ENCODE measurements at places on chromosomes 12 and 14. TPM values are rescaled to one million over a fixed set of nuclear protein-coding genes. Genes with fewer than 3 reads are reported as not detected.
A peak's percentile ranks its signal among the peaks of the same experiment; 100 is the strongest.

DNA sequence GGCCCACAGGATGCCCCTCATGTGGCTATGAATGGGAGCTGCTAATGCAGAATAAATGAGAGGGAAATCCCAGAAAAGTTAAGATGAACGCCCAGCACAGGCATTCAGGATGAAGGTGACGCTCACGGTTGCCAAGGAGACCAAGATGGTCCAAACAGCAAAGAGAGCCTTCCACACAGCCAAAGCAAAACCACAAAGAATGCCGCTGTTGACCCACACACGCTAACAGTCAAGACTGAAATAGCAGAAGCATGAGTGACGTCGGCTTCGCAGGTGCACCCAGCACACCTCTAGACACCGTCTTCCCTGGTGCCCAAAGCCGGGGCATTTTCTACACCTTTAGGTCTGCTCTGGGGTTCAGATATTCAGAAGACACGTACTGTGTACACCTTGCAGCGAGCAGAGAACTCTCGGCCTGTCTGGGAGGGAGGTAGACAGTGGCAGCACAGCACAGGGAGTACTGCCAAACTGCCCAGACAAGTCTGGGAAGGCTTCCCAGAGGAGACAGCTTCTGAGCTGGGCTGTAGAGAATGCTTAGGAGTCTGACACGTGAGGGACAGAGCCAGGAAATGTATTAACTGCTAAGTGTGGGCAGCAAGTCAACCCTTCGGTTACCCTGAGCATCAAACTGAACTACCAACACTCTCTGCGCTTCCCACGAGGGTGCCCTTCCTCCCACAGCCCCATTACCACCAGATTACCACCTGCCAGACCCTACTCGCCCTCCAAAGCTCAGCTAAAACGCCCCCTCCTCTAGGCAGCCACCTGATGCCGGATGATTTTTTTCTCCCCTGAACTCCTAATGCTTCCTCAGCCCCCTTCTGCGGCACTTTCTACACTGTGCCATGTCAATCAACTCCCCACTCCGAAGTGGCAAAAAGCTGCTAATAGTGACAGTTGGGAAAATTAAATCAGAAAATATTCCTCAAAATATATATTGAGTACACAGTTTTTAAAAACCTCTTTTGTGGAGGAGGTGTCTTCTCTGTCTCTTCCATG, 50.1 kb downstream of the CCDC88C start:
- DNase-seq, result no peak

DNA sequence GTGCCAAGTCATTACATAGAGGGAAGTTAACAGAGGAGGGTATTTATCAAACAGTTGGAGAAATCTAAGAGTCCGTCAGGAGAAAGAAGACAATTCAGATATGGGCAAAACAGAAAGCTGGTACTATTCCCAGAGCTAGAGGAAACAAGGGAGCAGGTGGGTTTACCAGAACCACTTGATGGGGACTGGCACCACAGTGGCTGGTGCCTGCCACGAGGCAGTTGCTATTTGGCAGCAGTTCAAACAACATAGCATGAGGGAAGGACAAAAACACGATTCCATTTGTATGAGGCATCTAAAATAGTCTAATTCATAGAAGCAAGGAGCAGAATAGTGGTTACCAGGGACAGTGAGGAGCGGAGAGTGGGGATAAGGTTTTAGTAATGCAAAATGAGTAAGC, 24.6 kb upstream of the KLRD1 start:
- no peak for DNase-seq

GRCh38 chr14:22613106-22613695, 15.1 kb downstream of the ABHD4 start:
- DNase-seq, result no peak

GRCh38 chr12:22874151-22874550, 249.2 kb downstream of the ETNK1 start:
- no peak for DNase-seq

DNA sequence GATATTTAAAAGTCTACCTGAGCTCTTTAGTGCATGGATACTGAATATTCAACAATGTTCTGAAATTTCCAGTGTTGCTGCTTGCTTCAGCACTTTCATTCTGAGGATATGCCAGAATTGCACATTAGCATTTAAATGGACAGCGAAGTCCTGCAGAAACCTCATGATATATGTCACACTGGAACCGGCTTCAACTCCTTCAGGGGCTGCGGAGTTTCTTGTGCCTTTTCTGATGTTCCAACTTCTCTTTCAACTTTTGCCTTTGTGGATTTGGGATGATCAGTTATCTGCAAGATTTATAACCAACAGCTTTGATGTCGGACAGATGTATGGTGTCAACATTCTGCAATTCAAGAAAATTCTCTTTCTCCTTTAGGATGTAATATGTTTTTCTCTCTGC, 142.5 kb upstream of the LMNTD1 start:
- DNase-seq, result peak; percentile 52

The KIAA0586 gene
- 21.3 TPM for polyA plus RNA-seq

The KRT78 gene
- polyA plus RNA-seq, result not detected

The TGFB3 gene
- polyA plus RNA-seq, result 11.4 TPM

The RD3L gene
- not detected for polyA plus RNA-seq

The FOXA1 gene
- polyA plus RNA-seq, result 4.5 TPM
